ENCODE measurements at places on chromosomes 16 and 17.

- no peak for DNase-seq
Measured at GRCh38 chr17:66459811-66460270, 157.4 kb downstream of the PRKCA start.

DNA sequence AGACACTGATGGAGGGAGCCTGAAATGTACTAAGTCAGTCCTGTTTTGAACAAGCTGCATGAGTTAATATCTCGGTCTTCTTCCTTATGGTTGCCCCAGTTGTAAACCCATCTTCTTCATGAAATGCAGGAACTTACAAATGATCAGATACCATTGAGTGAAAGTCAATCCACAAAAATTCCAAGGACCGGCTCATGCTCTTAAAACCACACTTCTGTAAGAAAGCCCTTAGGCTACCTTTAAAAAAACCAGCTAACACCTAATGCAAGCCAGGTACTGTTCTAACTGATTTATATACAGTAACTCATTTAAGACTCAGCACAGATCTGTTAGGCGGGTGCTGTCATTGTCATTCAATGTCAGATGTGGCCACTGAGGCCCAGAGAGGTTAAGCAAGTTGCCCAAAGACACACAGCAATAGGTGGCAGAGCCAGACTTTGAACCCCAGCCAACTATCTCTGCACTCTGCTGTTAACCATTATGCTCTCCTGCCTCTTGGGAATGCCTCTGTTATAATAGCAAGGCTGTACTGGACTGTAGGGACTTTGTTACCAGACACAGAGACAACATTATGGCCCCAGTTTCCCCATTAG, 93.4 kb downstream of the C16orf95 start:
- no peak for DNase-seq

DNA sequence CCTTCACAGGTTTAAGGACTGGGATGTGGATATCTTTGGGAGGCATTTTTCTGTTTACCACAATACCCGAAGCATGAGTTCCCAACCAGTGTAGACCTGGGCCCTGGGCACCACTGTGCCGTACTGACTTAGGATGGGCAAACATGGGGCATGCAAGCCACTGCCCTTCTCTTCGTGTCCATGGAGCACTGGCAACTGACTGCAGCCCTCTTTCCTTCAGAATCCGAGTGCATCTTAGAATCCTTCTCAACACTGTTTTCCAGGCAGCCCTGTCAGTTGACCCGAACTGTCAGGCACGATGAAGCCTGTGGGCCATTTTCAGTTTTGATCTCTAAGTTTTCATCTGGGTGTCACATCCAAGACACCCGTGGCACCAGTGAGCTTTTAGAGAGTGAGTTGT, 59.2 kb downstream of the SHISA6 start:
- no peak for DNase-seq

GRCh38 chr16:89019511-89019910, 42.5 kb upstream of the CBFA2T3 start:
- DNase-seq = no peak

- no peak for DNase-seq
Measured at GRCh38 chr17:351449-351738, 1.2 kb downstream of the RPH3AL start.

GRCh38 chr16:20023190-20023589, 50.5 kb downstream of the GPR139 start:
- DNase-seq = no peak

GRCh38 chr16:75064403-75065148, 52.0 kb downstream of the LDHD start:
- DNase-seq = no peak

DNA sequence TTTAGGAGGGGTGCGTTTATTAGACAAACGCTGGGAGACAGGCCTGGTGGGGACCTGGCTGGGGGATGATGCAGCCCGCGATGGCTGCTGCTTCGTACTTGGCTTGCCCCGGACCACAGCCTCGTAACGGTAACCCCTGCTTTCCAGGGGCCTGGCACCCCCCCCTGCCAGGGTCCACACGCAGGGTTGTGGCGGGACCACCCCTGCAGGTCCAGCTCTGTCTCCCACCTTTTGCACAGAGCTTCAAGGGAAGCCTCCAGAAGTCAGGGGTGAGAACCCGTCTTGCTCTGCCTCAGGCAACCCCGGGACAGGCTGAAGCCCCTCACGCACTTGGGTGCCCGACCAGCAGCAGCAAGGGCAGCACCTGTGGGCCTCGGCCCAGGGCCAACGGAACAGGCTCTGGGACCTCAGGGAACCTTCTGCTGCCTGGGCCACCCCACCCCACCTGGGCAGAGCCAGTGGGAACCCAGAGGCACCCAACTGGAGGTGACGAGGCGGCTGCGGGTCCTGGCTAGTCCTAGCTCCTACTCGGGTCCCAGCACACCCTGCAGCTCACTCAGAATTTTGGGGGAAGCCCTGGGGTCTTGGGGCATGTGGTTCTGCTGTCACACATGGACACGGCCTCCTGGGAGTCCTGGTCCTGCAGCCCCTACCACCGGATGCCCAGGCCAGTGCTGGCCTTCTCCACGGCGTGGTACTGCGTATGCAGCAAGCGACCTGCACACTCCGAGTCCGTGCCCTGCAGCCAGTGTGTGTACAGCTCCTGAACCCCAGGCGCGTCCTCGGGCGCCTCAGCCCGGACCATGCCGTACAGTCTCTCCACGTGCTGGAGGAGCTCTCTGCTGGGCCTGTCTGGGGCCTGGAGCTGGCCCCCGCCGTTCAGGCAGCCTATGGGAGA, 3.1 kb downstream of the HAGHL start:
- DNase-seq = no peak

DNA sequence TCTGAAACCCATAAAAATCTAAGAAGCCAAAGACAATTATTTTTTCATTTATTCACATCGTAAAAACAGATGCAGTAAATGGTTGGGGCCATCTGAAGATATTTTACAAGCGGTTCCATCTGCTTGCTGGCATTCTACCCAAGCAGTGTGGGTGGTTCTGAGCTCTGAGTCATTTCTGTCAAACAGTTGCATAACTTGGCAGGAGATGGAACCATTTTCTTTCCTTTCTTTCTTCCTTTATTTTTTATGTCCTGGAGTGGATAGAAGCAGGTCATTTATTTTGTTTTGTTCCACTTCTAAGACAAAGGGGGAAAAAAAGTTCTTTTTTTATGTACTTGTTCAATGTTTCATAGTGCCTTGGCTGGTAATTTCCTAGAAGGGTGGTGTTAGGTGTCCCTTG, 1151.9 kb upstream of the GOT2 start:
- DNase-seq = no peak

- no peak for DNase-seq
Measured at GRCh38 chr17:81258292-81258691, 19.2 kb downstream of the NDUFAF8 start.

- no peak for DNase-seq
Measured at GRCh38 chr16:48574766-48575165, 35.2 kb downstream of the N4BP1 start.

DNA sequence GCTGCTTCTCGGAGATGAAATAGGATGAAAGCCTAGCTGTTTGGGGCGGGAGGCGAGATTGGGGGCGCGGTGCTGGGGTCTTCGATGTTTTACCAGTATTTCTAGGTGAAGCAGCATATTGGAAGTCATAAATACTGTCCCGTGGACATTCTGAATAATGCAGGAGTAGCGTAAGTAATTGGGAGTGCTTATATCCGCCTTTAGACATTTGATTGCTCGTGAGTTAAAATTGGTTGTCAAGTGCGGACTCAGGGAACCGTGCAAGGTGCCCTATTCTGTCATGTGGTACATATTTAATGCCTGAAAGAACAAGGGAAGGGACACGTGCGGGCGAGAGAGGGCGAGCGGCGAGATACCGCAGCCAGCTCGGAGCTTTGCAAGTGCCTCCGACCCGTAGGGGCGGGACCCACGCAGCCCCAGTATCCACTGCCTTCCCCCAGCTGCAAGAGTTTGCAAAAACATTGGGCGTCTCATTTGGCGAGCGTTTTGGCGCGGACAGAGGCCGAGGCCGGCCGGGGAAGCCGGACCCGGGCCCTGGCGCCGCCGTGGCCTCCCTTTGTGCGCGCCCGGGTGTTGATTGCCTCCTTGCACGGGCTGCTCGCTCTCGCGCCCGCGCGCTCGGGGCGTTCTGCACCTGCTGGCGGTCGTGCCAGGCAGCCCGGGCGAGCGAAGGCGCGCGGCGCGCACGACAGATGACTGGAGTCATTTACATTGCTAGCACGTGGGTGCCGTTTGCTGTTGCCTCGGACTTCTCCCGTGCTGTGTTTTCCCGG, 849.8 kb upstream of the RBFOX1 start:
- DNase-seq = no peak

GRCh38 chr16:25553711-25554436, 137.9 kb upstream of the HS3ST4 start:
- no peak for DNase-seq

DNA sequence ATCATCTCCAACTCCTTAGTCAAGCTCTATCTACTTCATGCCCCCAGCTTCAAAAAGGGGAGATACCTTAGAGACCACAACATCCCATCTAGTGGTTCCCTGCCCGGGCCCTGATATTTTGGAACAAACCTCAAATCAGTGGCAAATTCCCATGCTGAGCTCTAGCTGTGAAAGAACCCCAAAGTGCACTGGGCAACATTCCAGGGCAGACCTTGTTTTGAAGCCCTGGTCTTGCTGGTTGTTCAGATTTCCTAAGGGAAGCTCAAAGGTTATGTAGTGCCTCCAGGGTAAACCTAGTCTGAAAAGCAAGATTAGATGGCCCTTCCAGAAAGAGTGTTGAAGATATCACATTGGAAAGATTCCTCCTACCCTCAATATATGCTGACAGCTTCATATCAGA, 16.3 kb downstream of the FAM117A start:
- DNase-seq = no peak

- no peak for DNase-seq
Measured at GRCh38 chr16:17235147-17235815, 235.5 kb downstream of the XYLT1 start.

DNA sequence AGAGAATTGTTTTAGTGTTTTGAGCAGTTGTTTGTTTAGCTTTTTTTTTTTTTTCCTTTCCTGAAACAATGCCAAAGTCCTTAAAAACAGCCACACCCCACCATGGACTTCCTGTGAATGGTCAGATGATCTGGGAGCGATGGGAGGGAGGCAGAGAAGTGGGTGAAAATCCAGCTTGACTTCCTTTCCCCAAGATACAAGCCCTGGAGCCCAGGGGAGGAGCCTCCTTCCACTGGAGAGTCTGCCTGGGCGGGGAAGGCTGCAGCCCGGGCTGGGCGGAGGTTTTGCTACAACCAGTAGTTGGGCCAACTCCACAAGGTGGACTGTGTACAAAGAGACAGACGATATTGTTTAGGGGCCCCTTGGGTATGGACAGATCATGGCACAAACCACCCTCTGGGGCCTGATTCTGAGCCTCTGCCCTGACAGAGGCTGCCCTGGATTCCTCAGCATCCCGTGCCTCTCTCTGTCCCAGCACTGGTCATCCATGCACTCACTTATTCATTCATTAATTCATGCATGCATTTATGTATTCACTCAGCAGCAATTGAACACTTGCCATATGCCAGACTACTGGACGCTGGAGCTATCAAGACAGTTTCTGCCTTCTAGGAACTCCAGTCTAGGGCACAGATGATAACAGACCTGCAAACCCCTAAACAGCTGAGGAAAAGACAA, 29.8 kb downstream of the WSB1 start:
- no peak for DNase-seq

GRCh38 chr17:47243737-47244598, 9.7 kb upstream of the ITGB3 start:
- peak; percentile 46 for DNase-seq

DNA sequence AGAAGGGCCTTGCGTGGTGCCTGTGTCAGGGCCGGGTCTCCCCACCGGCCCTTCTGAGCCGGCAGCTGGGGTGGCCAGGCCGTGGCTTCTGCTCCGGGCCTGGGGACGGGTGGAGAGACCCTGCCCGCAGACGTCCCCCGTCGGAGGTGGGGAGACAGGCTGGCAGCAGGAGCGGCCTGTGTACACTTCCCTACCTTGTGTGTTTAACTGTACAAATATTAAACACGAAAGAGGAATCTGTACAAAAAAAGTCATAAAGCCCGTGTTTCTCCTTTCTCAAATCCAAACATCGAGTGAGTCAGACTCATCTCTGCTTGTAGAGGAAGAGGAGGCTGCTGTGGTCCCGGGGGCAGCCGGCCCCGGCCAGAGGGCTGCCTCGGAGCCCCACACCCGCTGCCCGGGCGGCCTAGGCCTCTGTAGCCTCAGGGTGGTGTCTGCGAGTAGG, 2.0 kb downstream of the CACNA1H start:
- DNase-seq = no peak

GRCh38 chr17:61321344-61321743, 78.3 kb upstream of the TBX2 start:
- no peak for DNase-seq

GRCh38 chr17:64150237-64151015, 20.5 kb upstream of the ERN1 start:
- no peak for DNase-seq

DNA sequence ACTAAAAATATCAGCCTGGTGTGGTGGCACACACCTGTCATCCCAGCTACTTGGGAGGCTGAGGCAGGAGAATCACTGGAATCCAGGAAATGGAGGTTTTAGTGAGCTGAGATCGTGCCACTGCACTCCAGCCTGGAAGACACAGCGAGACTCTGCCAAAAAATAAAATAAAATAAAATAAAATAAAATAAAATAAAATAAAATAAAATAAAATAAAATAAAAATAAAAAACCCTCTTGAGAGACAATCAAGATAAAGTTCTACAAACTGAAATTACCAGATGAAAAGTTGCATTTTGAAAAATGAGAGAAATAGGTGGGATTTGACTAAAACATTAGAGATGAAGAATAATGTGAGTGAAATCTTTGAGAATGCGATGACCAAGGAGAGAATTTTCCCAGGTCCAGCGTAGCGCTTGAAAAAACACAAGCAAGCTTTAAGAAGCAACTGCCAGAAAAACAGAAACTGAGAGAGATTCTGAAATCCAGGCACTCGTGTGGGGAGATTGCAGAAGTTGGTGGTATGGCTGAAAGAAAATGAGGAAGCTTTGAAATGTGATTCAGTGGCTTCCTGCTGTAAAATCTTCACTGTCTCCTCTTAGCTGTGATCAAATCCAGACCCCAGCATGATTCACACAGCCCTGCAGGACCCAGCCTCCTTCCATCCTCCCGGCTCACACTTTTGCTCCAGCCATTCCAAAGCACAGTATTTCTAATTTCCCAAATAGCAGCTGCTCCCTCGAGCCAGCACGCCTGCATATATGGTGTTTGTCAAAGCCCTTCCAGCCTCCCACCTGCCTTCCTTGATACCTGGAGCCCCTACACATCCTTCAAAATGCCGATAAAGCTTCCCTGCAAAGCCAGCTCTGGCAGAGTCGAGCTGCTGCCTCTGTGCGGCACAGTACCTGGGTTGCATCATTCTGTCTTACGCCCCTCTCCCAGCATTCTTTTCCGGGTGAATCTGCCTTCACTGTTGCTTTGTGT, 8.2 kb upstream of the CD300E start:
- no peak for DNase-seq

- no peak for DNase-seq
Measured at GRCh38 chr16:58187092-58187491, 10.8 kb downstream of the CSNK2A2 start.

- DNase-seq = no peak
Measured at GRCh38 chr17:27635275-27635823, 4.4 kb downstream of the LGALS9 start.

- no peak for DNase-seq
Measured at GRCh38 chr16:50151756-50152155, 1.4 kb upstream of the TENT4B start.
